ENCODE measurements at places on chromosomes 7 and 10.

DNA sequence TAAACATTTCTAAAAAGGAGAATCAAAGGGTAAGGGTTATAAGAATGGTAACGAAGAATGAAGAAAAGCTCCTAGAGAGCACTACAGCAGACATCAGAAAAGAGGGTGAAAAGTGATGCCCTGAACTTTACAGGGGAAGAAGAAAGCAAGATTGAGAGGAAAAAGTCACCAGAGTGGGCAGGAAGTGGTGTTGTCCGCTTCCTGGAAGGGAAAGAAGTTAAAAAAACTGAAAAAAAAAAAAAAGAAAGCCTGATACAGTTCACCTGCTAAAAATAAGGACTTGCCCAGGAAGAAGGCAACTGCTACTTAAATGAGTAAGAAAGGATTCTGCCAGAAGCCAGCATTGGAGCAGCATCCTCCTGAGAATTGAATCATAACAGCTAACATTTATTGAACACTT, 330.1 kb upstream of the PHF14 start:
- no peak for DNase-seq

- DNase-seq: no peak
These were observed 222.3 kb downstream of the SNX10 start for GRCh38 chr7:26513948-26514347.

- DNase-seq: no peak
These were observed 46.7 kb downstream of the PKD1L1 start for GRCh38 chr7:47901542-47901941.

DNA sequence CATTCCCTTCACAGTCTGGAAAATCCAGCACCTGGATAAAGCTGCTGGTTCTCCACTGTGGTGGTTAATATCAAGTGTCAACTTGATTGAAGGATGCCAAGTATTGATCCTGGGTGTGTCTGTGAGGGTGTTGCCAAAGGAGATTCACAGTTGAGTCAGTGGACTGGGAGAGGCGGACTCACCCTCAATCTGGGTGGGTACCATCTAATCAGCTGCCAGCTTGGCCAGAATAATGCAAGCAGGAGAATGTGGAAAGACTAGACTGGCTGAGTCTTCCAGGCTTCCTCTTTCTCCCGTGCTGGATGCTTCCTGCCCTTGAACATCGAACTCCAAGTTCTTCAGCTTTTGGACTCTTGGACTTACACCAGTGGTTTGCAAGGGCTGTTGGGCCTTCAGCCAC, 48.4 kb downstream of the C10orf143 start:
- no peak for DNase-seq

- no peak for DNase-seq
These were observed 3.6 kb downstream of the CALHM3 start for GRCh38 chr10:103475437-103475836.

GRCh38 chr10:76717141-76717540, 920.5 kb downstream of the KCNMA1 start:
- DNase-seq: no peak

- DNase-seq: no peak
These were observed 13.9 kb upstream of the TECTB start for GRCh38 chr10:112269266-112269665.

Measured in activated CD4-positive, alpha-beta T cell treated with anti-CD3 and anti-CD28 coated beads, Interleukin-2, amount 50 U/mL, for 4 hours (primary cell).